LHCN-M2 (cell line): ENCODE measurements at places on chromosomes 2 and 18. TPM values are rescaled to one million over a fixed set of nuclear protein-coding genes. Genes with fewer than 3 reads are reported as not detected.

GEN1 gene
- 25.4 and 30.8 TPM in 2 replicates for total RNA-seq

IL36B gene
- total RNA-seq: not detected in 2 replicates

ADI1 gene
- total RNA-seq: 60.0 and 61.8 TPM in 2 replicates

RPL31 gene
- 466 and 736 TPM in 2 replicates for total RNA-seq

SLC11A1 gene
- 0.11 and 0.13 TPM in 2 replicates for total RNA-seq

DNA sequence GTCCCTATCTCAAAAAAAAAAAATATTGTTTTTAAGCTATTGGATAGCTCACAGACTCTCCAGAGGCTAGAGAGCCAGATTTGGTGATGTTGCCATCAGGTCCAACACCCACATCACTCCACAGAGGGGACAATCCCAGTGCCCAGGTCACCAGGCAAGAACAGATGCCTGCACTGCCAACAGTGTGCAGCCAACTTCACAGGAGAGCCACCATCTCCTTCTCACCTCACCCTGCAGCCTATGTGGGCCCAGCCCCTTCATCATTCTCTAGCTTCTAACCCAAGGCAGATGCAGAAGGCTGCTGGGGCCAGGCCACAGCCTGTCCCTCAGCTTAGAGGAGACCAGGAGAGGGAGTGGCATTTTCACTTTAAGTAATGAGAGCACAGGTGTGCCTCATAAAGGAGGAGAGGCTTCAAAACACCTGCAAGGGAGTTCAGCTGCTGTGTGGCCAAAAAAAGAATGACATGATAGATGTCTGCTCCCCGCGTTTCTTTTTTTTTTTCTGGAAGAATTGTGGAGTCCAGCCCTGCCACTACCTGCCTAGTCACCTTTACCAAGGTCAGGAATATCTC is 98.0 kb upstream of the ZSWIM2 start:
- no peak for DNase-seq

GRCh38 chr2:101762451-101763171 is 65.1 kb downstream of the MAP4K4 start:
- peak; percentile 52 for DNase-seq

DNA sequence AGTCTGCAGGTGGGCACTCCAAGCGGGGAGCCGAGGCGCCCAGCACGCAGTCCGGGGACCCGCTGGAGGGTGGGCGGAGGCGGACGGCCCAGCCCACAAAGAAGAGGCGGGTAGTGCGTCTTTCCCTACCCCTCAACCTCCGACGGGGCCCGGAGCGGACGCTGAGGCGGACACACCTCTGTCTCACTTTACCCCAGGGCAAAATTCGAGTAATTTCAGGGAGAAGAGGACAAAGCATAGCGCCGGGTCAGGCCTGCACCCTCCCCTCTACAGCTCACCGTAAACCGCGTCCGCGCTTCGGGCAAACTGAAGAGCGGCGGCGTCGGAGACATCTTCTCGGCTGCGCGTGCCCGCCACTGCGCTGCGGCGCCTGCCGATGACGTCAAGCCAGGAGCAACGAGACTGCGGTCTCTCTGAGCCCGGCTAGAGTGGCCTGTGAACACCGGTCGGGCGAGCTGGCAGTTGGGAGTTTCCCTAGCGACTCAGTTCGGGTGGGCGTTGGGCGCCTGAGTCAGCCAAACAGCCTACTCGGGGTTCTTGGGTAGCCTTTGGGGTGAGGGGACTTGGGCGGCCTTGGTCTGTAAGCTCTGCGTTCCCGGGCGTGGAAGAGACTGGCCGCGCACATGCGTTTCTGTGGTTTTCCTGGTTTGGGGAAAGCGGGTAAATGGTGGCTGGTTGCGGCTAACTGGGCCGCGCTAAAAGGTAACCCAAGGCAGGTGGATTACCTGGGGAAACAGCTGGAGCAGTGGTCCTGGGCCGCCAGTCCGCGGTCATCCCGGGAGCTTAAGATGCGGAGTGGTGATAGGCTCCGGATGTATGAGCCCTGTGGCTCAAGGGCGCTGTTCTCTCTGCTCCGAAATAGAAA is at the start of gene THOC1:
THOC1 (minus strand) TSS at position 360 of the 865 bp plus-strand sequence; CDS start at position 332, 28 bp downstream.
- peak; percentile 90 for DNase-seq

- DNase-seq: peak; percentile 65
Observed at GRCh38 chr2:137117385-137117784, 352.0 kb downstream of the THSD7B start.

- DNase-seq: no peak
Observed at GRCh38 chr18:45197526-45197970, 417.7 kb upstream of the SLC14A2 start.

GRCh38 chr2:217186668-217187159 is 326.9 kb upstream of the TNP1 start:
- DNase-seq: no peak

DNA sequence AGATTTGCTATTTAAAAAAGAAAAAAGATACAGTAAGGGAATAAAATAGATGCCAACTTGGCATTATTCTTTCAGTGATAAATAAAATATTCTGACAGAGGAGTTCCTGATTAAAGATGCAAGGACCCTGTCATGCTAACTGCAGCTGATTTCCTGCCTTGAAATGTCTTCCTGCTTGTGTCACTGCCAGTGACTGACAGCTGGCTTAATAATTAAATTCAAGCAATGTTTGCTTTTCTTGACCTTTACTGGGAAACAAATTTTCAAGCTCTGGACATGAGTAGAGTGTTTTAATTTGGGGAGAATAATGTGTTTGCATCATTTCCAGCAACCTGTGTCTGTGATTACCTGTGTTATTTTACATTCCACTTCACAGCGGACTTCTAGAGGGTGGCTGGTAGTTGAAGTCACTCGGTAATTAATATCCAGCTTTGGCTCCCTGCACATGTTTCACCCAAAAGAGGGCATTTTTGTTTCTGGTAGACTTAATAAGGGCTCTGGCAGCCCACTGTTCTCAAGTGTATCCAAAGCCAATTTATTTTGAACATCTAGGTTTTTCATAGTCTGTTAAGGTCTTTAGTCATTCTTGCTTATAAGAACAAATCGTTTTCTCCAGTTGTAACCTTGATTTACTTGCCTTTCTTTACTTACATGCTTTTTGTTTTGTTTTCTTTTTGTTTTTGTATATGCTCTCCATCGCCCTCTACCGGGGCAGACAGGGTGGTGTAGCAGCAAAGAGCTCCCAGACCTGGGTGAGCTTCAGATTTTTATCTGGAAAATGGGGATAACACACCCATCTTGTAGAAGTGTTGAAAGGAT is 48.5 kb upstream of the PROKR1 start:
- DNase-seq: peak; percentile 51

DNA sequence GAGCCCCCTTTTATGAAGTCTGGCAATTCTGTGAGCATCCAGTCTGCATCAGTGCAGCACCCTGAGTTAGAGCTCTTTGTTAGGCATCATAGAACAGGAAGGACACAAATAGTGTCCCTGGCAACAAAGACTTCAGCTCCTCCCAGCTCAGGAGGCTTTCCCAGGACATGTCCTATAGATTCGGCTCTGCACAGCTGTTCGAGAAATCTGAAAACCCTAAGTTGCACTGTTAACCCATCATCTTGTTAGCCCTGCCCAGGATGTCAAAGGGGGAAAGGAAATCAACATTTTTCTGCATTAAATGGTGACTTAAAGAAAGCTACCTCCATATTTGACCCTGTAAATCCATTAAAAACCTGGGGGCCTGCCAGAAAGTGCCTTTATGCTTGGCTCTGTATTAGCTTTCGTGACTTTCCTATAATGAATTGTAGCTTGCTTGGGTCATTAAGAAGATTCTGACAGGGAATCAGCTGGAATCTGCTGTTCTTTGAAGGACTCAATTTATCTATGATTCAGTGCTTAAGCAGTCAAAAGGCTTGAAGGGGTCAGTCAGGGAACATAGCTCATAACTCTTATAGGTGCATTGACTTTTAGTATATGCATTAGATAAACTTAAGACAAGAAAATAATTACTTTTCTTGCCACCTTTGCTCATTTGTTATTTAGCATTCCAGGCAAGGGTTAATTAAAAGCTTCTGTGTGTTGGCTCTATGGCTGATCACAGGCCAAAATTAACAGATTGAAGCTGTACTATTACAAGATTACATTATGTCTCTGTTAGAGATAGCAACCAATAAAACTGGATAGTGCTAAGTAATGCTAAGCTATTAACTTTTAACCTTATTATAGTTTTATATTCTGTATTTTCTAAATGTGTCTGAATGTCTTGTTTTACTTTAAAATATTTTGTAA is 20.6 kb downstream of the ERMN start:
- DNase-seq: peak; percentile 77

- DNase-seq: peak; percentile 59
Observed at GRCh38 chr2:158797963-158798700, 3.0 kb downstream of the DAPL1 start.

DNA sequence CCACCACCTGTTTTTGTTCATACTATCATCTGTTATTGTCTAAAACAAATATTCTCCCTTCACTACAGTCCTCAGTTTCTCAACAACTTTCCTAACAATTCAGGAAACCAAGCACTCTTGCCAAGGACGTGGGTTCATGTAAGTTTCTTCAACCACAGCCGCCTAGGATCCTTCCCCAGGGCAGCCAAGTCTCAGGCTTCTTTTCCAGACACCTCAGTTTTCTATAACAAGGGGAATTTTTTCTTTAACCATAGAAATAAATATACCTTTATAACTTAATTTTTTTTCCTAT is 39.4 kb upstream of the AGPS start:
- DNase-seq: no peak

DNA sequence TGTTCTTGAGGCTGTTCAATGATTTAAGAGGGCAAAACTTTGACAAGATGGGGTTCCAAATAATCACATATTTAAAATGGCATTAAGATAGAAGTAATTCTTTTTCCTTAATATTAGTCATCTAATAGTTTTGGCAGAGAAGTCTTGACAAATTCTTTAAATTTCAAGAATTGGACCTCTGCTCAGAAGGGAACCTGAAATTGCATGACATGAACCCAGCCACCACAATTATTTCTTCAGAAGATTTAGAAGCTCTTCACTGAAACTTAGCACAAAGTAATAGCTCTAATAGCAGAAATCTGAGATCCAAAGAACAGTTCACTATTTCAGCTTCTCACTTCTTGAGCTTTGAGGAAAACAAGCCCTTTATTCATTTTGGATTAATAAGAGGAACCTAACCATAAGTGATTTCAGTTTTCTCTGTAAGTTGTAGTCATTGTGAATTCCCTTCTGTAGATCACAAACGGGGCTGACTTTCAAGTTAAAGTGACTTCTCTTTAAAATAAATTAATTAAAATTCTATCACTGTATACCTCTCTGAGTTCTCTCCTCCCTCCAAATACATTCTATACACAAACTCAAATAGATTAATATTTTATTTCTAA is 100.6 kb upstream of the ITGA4 start:
- no peak for DNase-seq
